Cardiac fibroblast (primary cell): ENCODE measurements at places on chromosomes 16 and 17.

- no peak for DNase-seq
These were observed 695.4 kb upstream of the KIF2B start for GRCh38 chr17:53127331-53127730.

- DNase-seq = peak; percentile 80
These were observed 1.2 kb downstream of the HCRT start for GRCh38 chr17:42183741-42184711.

DNA sequence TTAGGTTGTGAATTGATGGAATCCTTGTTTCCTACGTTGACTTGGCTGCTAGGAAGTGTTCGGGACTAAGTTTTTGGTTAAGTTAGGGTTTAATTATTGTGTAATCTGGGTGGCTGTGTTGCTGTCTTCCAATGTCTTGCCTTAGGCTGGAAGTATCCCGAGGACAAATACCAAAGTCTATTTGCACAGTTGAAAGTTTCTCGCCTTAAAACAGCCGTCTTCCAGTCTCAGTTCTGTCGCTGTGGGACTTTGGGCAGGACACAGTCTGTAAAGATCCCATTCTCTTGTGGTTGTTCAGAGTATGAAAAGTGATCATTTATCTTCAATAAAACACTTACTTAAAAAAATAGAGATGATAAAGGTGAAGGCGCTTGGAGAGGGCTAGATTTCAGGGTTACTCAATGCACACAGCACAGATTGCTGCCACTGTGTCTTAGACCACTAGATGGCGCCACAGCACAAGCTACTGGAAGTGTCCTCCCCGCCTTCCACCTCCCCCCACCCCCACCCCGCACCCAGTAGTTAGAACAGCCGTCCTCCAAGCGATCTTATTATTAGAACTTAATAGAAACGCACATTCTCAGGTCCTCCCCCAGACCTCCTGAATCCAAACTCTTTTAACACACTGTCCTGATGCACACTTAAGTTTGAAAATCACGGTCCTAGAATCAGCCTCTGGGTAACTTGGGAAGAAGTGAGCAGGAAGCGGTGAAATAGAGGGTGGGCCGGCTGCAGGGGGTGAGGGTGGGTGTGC, 45.8 kb downstream of the AKAP1 start:
- DNase-seq = peak; percentile 83

- peak; percentile 24 for DNase-seq
These were observed 51.3 kb downstream of the HS3ST3B1 start for GRCh38 chr17:14352136-14352535.

GRCh38 chr17:39752241-39752881, 14.6 kb downstream of the GRB7 start:
- no peak for DNase-seq

GRCh38 chr17:79949656-79950209, 85.9 kb downstream of the TBC1D16 start:
- no peak for DNase-seq

DNA sequence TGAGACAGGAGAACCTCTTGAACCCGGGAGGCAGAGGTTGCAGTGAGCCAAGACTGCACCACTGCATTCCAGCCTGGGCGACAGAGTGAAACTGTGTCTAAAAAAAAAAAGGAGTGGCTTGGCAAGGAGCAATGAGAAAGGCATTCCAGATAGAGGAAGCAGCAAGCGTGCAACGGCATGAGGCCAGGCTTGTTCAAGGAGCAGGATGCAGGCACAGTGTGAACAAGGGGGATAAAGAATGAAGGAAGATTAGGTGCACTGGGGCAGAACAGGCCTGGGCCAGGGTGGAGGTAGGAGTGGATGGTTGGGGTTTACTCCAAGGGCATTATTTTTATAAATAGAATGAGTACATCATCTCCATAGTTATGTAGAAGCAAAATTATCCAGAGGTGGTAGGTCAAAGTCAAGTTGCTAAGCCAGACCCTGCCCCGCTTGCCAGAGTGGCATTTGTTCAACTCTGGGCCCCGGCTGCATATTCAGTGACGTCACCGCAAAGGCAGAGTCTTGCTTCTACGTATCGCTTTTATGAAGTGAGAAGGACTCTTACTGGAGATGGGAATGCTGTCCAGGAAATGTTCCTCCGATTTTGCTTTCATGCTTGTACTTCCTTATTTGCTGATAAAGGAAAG, 100.2 kb downstream of the KATNIP start:
- peak; percentile 14 for DNase-seq

- DNase-seq = no peak
These were observed 51.2 kb downstream of the SOX9 start for GRCh38 chr17:72171703-72172667.

- DNase-seq = no peak
These were observed 59.0 kb downstream of the SPACA3 start for GRCh38 chr17:33050611-33051140.

DNA sequence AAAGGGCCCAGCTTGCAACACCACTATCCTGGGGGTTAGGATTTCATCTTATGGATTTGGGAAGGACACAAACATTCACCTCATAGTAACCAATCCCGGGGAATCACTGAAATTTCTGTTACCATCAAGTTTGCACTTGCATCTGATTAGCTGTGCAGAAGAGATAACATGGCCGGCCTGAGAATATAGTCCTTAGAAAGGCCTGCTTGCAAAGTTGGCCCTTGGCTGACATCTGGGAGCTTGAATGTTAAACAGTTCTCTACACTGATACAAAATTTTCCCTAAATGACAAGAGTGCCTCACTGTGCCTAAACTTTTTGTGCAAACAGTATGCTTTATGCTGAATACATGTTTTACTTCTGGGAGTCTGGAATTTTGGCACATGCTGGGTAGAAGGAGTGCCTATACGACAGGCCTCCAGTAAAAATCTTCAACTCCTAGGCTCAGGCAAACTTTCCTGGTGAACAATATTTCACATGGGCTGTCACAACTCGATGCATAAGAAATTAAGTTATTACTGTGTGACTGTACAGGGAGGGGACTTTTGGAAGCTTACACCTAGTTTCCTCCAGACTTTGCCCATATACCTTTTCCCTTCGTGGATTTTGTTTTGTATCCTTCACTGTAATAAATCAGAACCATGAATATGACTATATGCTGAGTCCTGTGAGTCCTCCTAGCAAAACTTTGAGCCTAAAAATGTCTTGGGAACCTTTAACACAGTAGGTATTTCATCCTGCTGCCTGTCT, 31.3 kb downstream of the TBC1D3B start:
- DNase-seq = no peak

DNA sequence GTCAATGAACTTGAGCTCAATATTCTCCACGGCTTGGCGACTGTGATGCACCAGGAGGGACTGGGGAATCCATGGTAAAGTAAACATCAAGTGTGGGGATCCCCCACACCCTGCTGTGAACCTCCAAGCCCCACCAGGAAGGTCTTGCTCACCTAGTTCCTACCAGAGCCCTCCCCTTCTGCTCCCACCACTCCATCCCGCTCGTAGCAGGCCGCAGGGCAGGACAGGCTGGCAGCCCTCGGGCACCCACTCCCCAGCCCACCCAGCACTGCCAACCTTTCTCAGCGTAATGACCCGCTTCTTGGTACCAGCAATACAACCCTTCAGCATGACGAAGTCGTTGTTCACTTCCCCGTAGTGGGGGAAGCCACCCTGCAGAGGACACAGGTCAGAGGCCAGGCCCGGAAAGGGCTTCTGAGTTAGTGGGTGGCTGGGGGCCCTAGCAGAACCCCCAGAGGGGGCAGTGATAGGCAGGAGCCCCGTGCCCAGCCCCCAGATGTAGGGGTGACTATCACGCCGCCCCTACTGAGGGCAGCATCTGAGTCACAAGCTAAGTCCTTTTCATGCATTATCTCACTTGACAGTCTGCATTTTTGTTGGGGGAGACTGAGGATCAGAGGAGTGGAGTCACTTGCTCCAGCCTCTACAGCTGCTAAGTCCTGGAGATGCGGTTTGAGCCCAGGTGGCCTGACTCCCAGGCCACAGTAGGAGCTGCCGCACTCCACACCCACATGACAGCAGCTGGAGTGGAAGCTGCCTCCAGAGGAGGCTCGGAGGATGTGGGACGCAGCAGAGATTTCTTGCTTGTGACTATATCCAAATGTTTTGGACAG, 2.8 kb upstream of the MSRB1 start:
- no peak for DNase-seq
